ENCODE measurements at places on chromosomes 11 and 22.

DNA sequence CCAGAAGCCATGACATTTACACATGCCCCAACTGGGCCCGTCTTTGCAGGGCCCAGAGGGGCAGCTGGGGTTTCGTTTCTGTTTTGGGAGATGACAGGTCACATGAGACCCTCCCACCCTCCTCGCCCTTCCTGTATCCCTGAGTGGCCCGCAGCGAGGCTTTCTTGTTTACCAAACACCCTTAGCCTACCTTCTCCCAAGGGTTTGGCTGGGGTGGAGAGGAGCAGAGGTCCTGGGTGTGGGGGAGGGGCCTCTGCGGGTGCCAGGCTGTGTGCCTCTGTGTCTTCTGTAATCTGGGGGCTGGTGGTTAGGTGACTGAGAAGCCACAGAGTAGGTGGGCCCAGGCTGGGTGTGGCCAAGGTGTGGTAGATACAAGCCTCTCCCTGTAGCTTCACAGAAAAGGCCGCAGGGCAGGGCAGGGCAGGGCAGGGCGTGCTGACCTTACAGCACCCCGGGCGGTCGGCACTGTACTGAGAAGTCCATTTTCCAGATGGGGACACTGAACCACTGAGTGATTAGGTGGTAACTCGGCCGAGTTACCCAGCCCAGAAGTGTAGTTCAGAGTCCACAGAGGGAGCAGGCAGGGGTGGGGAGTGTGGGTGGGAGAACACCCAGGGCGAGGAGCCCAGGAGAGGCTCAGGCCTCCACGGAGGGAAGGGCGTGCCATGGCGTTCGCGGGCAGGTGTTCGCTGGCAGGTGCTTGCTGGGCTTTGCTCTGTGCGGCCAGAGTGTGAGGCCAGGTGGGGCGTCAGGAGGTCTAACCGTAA is 8.7 kb downstream of the PRR5 start:
- DNase-seq, result peak; percentile 29

DNA sequence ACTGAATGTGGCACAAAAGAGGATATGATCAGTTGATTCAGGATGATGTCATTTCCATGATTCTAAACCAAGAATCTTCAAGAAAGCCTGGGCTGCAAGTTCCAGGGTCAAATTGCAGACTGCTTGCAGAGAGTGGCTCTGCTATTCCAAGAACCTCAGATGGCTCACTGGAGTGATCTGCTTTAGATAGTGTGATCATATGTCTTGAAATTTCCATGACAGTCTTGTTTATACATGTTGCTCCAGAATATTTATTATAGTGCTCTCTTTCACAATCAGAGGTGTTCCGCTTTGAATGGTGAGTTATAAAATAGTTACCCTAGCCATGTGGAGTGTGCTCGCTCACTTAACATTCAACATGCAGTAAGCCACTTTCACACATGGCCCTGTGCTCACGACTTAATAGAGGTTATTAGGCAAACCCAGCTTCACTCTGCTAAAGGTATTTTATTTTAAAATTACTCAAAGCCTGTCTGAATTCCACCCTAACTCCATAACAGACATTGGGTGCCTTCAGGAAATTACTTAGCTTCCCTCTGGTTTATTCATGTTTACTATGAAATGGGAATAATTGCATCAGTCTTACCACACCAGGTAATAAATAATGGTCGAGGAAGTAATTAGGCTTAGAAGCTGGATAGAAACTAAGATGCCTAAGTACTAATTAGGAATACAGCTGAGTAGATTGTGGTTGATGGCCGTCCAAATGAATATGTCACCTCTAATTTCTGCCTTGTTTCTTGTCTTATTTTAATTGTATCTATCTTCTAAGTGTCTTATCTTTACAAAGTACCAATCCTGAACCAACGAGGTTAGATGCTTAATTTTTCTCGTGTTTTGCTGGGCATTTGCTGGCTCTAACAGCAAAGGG is 187.9 kb downstream of the ETS1 start:
- no peak for DNase-seq

DNA sequence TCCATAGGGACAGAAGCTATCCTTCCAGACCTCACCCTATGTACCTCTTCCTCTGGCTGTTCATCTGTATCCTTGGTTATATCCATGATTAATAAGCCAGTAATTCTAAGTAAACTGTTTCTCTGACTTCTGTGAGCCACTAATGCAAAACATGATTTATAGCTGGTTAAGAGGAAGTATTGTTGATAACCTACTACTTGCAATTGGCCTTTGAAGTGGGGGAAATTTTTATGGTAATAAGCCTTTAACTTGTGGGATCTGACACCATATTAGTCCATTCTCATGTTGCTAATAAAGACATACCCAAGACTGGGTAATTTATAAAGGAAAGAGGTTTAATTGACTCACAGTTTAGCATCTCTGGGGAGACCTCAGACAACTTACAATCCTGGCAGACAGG is 21.9 kb downstream of the CASP12 start:
- no peak for DNase-seq

GRCh38 chr11:14642453-14642852 is 1.2 kb upstream of the PDE3B start:
- no peak for DNase-seq

DNA sequence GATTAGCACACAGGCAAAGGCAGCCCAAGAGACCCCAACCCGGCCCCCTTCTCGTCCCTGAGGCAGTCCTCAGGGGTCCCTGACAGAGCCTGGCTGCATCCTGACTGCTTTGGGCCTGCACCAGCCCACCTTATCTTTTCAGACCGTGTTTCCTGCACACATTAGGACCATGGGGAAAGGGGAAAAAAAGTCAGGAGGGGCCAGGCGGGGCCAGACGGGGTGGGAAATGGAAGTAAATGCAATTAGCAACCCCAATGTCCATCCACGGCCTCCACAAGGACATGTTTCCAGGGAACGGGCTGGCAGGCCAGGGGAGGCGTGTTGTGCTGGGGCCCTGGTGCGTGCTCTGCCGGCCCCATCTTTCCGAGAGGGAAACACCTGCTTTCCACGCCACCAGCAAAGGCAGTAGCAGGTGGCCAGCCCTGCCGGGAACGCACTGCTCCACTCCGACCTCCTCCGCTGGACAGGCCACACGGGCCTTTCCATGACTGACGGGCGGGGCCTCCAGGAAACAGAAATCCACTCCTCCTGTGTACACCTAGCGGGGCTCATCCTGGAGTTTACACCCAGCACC is 7.4 kb downstream of the EHD1 start:
- no peak for DNase-seq

GRCh38 chr11:119910051-119910450 is 181.1 kb upstream of the NECTIN1 start:
- DNase-seq, result no peak

GRCh38 chr11:31247321-31247720 is 122.2 kb downstream of the DCDC1 start:
- DNase-seq, result no peak

DNA sequence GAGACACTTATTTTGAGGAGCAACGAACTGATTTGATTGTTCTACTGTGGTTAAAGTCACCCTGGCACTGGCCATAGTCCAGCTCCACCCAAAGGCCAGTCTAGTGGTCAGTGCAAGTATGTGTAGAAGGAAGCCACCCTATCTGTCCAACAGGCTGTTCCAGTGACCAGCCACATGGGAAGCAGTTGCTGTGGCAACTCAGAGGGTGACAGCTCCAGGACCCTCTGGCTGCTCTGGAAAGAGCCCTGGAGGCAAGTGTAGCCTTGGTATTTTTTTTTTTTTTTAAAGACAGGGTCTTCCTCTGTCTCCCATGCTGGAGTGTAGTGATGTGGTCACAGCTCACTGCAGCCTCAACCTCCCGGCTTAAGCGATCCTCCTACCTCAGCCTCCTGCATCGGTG is 27.8 kb downstream of the LMO1 start:
- DNase-seq, result no peak

DNA sequence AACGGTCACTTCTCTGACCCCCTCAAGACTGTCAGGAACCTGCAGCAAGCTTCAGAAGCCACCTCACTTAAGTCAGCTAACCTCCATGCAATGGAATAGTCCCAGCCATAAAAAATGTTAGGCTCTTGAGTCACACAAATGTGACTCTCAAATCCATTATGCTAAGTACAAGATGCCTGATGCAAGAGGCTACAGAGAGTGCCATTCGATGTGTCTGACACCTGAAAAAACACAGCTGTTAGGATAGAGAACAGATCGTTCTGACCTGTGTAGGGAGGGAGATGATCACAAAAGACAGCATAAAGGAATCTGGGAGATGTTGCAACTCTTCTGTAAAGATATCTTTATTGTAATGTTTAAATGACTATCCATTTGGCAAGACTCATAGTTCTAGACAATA is 712.4 kb downstream of the TBC1D22A start:
- DNase-seq, result no peak

DNA sequence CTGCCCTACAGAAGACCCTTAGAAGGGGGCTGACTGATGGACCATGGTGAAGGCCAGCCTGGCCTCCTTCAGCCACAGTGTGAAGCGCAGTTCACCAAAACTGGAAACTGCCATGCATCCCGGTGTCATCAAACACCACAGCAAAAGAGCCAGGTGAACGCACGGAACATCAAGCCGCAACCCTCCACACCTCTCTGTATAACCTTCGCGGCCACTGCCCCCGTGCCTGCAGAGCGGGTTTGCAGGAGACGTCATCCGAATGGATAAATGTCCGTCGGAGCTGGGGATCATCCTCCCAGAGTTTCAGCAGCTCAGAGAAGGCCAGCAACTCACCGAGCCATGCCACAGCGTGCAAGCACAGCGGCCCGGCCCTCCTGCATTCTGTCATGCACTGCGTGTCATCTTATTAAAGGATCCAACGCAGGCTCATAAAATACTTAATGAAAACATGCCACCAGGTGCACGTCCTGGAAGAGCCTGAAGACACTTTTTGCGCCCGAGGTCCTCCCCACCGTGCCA is 309.9 kb downstream of the BRD1 start:
- DNase-seq, result no peak

- no peak for DNase-seq
Observed at GRCh38 chr11:123484448-123484847, 54.4 kb downstream of the GRAMD1B start.

DNA sequence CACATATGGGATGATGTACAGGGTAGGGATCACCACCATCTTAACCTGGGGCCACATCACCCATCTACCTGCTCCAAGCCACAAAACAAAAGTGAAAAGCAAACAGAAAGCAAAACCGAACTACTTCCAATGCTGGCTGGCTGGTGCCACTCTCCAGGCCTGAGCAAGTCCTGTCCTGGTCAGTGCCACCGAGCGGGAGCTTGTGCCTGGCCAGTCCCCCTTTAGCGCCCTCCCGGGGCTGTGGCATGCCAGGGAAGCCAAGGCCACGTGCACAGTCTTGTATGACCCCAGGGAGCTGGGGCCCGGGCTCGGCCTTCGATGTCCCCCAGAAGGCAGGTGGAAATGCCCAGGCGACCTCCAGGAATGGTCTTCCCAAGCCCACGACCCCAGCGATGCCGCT is 17.9 kb upstream of the NAP1L4 start:
- DNase-seq, result no peak

DNA sequence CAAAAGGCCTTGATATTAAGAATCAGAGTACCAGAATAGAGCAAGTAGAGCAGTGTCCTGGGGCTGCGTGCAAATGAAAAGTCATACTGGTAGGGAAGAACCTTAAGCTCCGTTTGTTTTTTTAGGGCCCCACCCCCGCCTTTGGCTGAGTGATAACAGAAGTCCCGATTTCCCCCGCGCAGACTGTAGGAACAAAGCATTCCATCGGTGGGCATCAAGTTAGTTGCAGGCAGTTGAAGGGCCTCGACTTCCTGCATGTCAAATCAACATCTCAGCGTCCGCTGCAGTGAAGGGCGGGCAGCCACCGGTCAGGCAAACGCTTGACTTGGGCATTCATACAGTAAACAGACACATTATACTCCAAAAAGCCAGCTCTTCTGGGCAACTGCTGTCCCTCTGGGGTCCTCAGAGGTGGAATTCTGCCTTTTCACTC is 11.7 kb downstream of the LRP4 start:
- no peak for DNase-seq

DNA sequence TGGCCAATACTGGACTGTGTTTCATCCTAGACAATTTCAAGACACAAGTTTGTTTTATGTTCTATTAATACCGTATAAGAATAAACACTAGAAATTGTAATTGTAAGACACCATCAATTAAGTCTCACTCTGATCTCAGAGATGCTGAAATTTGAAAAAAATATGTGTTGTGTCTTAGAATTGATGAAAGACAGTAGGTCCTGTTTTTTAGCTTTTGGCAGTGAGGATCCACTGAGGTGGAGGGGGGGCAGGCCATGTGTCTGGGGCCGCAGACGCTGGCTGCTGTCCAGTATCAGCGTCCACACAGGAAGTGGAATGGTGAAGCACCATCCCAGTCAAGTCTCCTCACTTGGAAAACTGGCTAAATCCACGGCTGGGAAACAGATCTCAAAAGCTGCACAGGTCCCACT is 22.5 kb upstream of the ALG8 start:
- no peak for DNase-seq

DNA sequence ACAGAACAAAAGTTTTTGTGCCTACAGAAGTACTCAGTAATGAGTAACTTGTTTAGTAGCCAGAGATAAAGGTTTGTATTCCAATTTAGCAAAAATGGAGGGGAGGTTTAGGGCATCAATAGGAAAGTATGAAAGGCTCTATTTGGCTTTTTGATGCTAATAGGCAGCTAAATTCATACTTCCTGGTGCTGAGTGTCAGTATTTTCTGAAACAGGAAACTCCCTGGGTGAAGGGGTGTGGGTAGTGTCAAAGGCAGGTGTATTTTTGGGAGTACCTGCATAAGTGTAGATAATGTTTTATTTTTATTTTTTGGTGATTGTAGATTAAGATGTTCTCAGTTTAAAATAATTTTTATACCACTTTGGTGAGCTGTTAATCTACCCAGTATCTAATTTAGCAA is 29.3 kb upstream of the MMP7 start:
- DNase-seq, result no peak

DNA sequence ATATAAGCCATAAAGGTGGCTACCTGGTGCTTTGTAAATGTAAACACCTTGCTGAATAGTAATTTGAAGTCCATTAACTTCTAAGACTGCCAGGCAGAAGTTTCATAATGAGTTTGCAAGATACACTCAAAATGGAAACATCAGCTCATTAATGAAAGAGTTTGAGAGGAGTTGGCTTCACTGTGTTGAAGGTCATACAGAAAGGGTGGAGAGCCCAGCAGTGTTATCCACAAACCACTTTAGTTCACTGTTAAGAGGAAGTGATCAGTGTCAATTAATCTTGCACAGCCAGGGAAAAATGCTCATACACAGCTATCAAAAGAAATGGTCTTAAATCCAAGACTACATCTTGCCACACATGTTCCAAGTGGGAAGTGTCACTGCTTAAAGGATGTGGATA is 689.4 kb downstream of the JRKL start:
- DNase-seq, result no peak

DNA sequence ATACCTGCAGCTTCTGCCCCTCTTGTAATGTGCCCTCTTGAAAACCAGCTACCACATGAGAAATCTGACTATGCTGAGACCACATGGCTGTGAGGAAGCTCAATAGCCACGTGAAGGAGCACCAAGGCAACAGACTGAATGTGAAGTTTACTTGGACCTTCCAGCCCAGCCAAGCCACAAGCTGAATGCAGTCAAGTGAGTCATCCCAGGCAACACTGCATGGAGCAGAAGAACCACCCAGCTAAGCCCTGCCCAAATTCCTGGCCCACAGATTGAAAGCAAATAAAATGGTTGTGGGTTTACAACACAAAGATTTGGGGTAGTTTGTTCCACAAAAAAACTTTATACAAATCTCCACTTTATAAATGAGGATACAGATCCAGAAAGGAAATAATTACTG is 114.5 kb downstream of the TIMP3 start:
- DNase-seq, result no peak

GRCh38 chr11:110453684-110454354 is 24.1 kb downstream of the FDX1 start:
- no peak for DNase-seq

All from activated T-cell treated with anti-CD3 and anti-CD28 coated beads for 48 hours (primary cell).